COR-L47 (cell line): ENCODE measurements at places on chromosomes 2 and 18.
A peak's percentile ranks its signal among the peaks of the same experiment; 100 is the strongest.

GRCh38 chr2:145085612-145086011 is 565.7 kb upstream of the ZEB2 start:
- no peak for DNase-seq

- DNase-seq: no peak
Measured at GRCh38 chr18:36349552-36349951, 52.0 kb downstream of the FHOD3 start.

DNA sequence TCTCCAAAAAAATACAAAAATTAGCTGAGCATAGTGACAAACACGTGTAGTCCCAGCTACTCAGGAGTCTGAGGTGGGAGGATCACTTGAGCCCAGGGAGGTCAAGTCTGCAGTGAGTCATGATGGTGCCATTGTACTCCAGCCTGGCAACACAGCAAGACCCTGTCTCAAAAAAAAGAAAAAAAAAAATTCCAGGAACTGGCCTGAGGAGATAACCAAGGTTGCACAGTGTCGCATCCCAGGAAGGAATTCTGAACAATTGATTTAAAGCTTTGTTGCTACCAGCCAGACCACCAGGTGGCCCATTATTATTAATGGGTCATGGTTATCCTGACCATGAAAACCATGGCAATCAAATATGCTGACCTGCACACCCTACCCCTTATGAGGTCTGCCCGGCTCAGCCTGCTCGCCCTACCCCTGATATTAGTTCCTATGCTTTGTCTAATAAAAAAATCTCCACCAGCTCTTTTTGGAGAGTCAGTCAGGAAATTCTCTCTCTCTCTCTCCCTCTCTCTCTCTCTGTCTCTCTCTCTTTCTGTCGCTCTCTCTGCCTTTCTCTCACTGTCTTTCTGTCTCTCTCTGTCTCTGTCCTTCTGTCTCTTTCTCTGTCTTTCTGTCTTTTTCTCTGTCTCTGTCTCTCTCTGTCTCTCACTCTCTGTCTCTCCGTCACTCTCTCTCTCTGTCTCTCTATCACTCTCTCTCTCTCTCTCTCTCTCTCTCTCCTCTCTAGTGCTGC is 73.7 kb downstream of the NCAPH start:
- DNase-seq: no peak

- DNase-seq: no peak
Measured at GRCh38 chr2:5539282-5540165, 152.7 kb upstream of the SOX11 start.

GRCh38 chr2:110115291-110116032 is at the start of gene MALL:
MALL (minus strand) TSS chr2:110115822; CDS start chr2:110115792, 30 bp downstream.
- peak; percentile 27 for DNase-seq

GRCh38 chr2:75087736-75088135 is 111.6 kb downstream of the TACR1 start:
- no peak for DNase-seq

GRCh38 chr18:47791461-47791985 is 138.9 kb downstream of the SMAD2 start:
- no peak for DNase-seq

GRCh38 chr2:25089605-25090315 is 47.9 kb downstream of the EFR3B start:
- DNase-seq: no peak

- DNase-seq: no peak
Measured at GRCh38 chr2:59774821-59775433, 778.5 kb downstream of the BCL11A start.

GRCh38 chr18:48777026-48777743 is 173.6 kb downstream of the SMAD7 start:
- DNase-seq: peak; percentile 55

DNA sequence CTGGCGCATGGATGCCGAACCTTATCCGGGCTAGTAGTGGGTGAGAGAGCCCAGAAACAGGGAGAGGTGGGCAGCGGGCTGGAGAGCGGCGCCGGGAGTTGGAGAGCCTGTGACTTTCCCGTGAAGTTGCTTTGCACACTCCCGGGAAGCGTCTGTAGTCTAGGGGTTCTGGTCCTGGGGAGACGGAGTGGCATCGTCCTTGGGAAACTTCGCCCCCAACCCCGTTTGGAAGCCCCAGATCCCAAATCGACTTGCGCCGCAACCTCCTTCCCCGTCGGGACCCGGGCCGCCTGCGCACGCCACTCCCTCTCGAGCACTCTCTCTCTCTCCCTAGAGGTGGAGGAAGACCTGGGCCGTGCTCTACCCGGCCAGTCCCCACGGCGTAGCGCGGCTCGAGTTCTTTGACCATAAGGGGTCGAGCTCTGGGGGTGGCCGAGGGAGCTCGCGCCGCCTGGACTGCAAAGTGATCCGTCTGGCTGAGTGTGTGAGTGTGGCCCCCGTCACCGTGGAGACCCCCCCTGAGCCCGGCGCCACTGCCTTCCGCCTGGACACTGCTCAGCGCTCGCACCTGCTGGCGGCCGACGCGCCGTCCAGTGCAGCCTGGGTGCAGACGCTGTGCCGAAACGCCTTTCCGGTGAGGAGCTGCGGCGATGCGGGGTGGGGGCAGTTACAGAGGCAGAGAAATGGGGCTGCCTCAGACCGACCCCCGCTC is 456 bp downstream of the DOK1 start:
- DNase-seq: peak; percentile 62

DNA sequence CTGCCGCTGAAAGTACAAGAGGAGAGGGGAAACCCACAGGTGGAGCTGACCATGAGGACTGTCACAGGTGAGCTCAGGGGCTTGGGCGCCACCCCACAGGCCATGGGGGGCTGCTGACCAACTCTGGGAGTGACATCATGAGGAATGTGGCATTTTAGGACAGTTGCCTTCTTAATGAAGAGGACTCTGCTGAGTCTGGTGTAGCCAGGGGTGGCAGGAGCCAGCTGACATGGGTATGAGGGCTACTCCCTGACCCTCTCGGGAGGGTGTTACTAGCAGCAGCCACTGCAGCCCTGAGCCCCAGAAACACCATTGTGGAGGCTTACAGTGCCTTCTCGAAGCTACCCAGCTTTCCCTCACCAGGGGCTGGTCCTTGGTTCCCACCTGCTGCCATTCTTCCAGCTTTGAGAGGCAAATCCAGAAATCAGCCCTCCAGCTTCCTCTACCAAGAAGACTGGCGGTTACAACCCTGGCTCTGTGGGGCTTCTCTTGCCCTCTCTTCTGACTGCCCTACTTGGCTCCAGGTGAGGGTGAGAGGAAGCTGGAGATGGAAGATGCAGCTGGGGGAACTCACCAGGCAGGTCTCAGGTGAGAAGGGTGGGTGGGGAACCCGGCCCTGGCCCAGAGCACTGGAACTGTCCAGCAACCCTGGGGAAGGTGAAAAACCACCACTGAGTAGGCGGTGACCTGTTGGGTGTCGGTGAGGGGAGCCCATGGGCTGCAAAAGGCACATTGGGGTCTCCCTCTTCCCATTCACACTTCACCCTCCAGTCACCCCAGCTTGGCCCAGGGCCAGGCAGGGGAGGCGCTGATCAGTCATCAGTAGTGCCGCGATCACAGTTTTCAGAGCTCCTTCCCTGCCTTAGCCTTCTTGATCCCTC is 98.5 kb downstream of the MCFD2 start:
- DNase-seq: no peak
